Right renal pelvis (tissue), 4 donors: ENCODE measurements at places on chromosomes 3 and 15. TPM values are rescaled to one million over a fixed set of nuclear protein-coding genes. Genes with fewer than 3 reads are reported as not detected.

The SEMA3G gene
- polyA plus RNA-seq, result 34.9 TPM

The CELSR3 gene
- 1.4 TPM for polyA plus RNA-seq

The CPLX3 gene
- not detected for polyA plus RNA-seq

The FETUB gene
- polyA plus RNA-seq, result 0.27 TPM

The CASR gene
- 29.6 TPM for polyA plus RNA-seq

The PLA1A gene
- 6.3 TPM for polyA plus RNA-seq

The MUC20 gene
- polyA plus RNA-seq, result 18.3 TPM

The PLA2G4E gene
- 0.04 TPM for polyA plus RNA-seq

The ADGRG7 gene
- 0.03 TPM for polyA plus RNA-seq

The RETNLB gene
- not detected for polyA plus RNA-seq

The ZNF80 gene
- polyA plus RNA-seq, result not detected

The B3GALNT1 gene
- polyA plus RNA-seq, result 49.0 TPM

The LRCH3 gene
- polyA plus RNA-seq, result 33.4 TPM
